Stomach (tissue), 19 donors: ENCODE measurements at places on chromosomes 4 and X.

DNA sequence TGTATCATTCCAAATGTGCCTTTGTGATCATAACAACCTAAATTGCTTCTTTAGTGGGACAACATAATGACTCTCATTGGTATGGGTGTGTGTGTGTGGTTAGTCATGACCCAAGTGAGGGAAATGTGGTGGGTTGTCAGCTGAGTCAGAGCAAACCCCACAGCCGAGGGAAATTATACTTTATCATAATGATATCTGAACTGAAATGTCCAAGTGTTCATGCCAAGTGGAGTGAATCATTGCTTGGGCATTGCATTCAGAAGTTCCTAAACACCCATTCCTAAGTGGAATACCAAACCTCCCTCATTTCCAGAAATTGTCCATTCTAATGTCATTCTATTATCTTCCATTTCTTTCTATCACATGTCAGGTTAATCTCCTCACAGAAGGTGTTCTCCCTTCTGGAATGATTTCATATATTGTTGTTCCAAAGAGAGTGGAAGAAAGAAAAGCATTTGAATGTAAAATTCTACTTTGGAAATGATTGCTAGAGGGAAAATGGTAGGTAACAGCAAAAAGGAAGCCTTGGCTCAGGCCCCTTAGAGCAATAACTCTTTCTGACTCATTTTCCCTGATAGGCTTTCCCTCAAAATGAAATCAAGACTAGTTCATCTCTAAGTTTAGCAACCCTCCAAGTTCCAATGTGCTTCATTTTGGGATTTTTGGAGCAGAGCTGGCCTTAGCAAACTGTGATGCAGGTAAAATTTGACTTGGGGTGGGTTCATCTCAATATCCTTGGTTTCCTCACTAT, 230.7 kb upstream of the KCNIP4 start:
- DNase-seq: no peak

GRCh38 chr4:126661194-126661593, 971.6 kb upstream of the INTU start:
- DNase-seq: no peak

DNA sequence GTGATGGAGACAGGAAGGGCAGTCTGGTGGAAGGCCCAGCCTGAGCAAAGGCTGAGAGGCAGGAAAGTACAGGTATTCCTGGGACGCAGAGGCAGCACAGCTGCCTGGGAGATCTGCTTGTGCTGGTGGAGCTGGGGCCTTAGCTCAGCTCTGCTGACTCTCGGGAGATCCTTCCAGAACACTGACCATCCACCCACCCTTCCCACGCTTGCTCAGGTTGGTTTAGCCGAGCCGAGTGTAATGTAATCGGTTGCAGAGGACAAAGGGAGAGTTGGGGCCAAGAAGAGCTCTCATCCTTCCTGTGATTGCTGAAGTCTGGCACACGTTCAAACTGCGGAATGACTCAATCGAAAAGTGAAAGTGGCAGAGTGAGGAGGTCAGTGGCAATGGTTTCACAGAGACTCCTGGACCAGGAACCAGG, 43.1 kb upstream of the GPR78 start:
- peak; percentile 80 for DNase-seq

- no peak for DNase-seq
Measured at GRCh38 chr4:10207116-10207515, 90.5 kb upstream of the WDR1 start.

- no peak for DNase-seq
Measured at GRCh38 chr4:147516133-147516532, 35.2 kb downstream of the EDNRA start.

DNA sequence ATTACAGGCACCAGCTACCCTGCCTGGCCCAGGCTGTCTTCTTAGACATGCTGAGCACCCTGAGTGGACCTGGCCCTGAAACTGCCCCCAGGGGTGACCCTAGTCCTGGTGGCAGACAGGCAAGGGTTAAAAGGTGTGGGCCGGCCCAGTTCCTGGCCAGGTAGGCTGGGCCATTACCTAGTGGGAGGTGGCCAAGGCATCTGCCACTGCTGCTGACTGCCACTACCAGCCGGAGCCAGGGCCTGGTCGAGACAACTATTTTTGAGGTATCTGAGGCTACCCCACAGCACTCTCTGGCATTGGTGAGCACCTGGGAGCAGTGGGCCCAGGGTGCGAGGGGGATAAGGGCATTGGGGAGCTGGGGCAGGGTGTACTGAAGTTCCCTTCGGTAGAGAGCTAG, at the start of gene CCDC120:
Gene CCDC120, plus strand, starts transcription at position 206 of the 400 bp plus-strand sequence. CDS start 3,043 bp downstream, outside the sequence.
- DNase-seq: peak; percentile 74

DNA sequence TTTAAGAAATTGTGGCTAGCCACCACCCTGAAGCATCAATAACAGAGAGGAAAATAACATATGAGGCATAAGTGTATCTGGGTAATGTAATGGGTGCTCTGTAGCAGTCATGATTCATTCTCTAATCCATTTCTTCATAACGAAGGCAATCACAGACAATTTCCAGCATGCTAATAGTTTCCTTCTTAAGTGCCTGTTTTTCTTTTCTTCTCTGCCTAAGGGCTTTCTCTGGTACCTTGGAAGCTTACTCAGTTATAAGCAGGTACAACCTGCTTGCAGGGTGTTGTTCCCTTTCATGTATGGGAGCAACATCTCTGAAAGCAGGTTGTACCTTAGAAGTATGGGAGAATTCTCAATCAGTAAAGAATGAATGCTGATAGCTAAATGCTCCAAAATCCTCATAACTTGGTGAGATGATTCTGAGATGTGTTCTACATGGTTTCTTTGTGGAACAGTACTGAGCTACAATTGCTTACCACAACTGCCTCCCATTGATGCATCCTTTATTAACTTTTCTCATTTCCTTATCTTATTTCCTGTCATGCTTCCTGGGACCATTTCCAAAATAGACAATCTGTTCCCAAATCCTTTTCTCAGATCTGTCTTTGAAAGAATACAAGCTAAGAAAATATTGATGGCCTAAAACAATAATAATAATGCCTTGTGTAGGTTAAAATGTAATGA, 247.6 kb downstream of the PAPSS1 start:
- DNase-seq: no peak

DNA sequence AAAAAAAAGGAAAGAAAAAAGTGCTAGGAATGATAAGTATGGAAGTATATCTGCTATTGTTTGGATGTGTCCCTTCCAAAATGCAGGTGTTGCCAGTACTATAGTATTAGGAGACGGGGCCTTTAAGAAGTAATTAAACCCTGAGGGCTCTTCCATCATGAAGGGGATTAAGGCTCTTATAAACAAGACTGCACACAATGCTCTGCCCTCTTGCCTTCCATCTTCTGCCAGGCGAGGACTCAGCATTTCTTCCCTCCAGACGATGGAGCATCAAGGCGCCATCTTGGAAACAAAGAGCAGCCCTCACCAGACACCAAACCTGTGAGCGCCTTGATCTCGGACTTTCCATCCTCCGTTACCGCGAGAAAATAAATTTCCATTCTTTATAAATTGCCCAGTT, 120.1 kb upstream of the GPM6A start:
- no peak for DNase-seq

- peak; percentile 21 for DNase-seq
Measured at GRCh38 chr4:151692443-151692782, 68.4 kb downstream of the GATB start.

- peak; percentile 95 for DNase-seq
Measured at GRCh38 chr4:168318266-168318895, at the start of gene DDX60. DDX60 (minus strand) TSS chr4:168318752; CDS start chr4:168311259, 7,493 bp downstream.

GRCh38 chr4:38832624-38833528, 23.7 kb downstream of the TLR6 start:
- no peak for DNase-seq

GRCh38 chrX:152958047-152958446, 35.9 kb downstream of the PNMA5 start:
- DNase-seq: no peak

DNA sequence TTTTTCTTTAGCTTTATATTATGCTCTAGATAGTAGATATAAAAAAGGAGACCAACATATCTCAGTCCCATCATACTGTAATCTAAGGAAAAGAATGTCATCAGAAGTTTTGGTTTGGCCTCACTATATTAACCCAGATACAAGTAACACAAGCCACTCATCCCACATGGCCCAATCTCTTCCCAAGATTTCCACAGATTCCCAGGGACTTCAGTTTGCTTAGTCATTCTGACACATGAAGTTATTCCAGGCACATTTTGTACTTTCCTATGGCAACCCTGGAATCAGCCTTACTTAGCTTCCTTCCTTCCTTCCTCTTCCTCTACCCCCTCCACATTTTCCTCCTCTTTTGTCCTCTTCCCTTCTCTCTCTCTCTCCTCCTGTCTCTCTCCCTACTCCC, 21.7 kb upstream of the DCLK2 start:
- no peak for DNase-seq
